IMR-90 (cell line): ENCODE measurements at places on chromosomes 12 and 14. TPM values are rescaled to one million over a fixed set of nuclear protein-coding genes. Genes with fewer than 3 reads are reported as not detected.

DNA sequence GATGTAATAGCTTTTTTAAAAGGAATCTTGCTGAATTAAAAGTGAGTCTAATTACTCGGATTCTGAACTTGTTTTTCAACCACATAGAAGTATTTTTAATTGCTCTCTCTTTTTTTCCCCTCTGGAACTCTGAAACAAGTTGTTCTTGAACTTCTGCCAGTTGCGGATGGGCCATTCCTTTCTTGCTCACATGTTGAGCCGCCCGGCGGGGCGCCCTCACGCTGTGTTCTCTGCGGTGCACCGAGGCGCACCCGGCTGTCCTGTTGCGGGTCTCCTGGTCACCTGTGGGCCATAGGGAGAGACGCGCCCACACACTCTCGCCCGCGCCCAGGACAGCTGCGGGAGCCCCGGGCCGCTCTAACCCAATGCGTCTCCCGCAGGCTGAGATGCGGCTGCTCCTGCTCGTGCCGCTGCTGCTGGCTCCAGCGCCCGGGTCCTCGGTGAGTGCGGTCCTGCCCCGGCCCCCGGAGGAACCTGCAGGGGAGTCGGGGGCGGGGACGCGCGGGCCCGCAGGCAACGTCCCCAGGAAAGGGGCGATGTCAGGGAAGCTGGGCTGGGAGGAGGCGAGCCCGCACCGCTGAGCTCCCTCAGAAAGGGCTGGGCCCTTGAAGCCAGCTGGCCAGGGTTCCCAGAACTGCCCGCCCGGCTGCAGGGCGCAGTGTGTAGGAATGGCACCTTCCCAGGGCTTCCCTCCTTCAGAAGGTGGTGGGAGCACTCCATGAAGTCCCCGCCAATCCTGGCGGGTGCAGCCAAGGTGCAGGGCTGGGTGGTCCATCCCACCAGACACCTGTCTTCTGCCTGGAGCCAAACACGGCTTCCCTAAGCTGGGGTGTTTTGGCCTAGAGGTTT, 2.3 kb downstream of the PAPLN start:
- peak; percentile 49 for DNase-seq

GRCh38 chr12:94643606-94644005, 6.8 kb downstream of the TMCC3 start:
- DNase-seq = no peak

The TSPAN8 gene
- not detected in 2 replicates for total RNA-seq

GRCh38 chr14:70934502-70935134, 27.4 kb downstream of the PCNX1 start:
- DNase-seq = peak; percentile 71

The SERPINA10 gene
- not detected in 2 replicates for total RNA-seq
